ENCODE measurements at places on chromosomes 7 and 10.

- no peak for DNase-seq
Measured at GRCh38 chr10:63103971-63104409, 29.1 kb upstream of the NRBF2 start.

DNA sequence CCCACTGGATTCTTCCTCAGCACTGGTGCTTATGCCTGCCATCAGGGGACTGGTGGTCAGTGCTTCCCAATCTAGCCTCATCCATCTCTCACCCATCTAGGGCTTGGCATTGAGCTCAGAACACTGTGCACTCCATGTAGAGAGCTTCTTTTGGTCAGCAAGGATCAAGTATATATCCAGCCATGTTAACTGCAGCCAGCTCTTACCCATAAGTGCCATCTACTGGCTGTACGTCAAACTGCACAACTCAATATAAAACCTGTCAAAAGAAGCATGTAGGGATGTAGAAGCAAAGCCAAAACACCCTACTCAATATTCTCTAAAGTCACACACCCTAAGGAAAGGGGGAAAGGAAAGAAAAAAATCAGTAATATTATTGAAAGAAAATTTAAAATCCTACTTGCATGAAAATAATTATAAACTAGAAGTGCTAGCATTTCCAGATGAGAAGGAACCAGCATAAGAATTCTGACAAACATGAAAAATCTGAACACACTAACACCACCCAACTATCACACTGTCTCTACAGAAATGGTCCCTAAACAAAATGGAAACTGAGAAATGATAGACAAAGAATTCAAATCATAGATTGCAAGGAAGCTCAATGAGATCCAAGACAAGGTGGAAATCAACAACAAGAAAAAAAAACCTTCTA is 531.1 kb upstream of the STEAP1 start:
- peak; percentile 33 for DNase-seq

DNA sequence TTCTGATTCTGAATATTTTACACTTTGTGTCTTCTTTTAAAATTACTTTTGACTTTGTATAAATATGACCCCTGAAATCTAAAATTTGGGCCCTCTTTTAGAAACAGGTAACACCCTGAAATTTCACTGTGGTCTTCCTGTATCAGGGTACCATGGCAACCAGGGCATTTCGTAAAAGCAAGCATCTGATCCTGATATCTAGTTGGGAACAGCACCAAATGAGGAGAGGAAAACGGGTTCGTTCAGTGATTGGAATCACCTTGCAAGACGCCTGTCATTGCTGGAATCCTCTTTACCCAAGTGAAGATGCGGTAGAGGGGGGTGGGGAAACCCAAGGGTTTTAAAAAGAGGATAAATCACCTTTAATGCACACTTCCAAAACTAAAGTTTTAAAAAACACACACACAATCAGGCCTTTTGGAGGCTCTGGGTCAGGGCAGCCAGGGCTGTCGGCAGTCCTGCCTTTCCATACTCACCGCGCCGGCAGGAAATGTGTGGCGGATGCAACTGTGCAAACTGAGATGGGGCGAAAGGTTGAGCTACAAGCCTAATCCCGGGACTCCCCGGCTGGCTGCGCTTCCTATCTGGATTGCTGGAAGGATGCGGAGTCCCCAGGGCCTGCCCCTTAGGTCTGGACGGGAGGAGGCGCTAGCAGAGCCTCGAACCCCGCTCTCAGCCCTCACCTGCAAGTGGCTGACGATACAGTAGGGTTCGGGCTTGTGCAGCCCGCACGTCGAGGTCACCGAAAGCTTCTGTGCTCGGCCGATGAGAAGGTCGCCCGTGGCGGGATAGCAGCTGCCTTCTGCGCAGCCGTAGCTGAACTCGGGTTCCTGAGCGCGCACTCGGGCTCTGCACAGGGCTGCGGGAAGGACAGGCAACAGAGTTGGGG is 1.8 kb downstream of the LAMB1 start:
- no peak for DNase-seq

DNA sequence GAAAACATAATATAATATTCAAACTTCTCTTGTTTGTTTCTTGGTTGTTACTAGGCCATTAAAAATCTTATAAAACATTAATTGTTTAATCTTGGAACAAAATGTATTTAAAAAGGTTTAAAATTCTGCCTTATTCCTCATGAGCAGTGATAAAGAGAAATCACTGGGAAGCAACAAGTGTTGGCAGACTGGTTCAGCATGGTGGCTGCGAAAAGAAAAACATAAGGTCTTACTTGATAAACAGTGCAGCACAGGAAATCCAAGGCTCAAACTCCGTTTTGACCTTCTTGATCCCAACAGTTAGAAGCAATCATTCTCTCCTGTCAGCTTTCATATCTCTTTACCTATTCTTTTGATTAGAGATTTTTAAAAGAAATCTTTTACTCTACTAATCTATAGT is 530.8 kb downstream of the CNTNAP2 start:
- DNase-seq, result no peak

DNA sequence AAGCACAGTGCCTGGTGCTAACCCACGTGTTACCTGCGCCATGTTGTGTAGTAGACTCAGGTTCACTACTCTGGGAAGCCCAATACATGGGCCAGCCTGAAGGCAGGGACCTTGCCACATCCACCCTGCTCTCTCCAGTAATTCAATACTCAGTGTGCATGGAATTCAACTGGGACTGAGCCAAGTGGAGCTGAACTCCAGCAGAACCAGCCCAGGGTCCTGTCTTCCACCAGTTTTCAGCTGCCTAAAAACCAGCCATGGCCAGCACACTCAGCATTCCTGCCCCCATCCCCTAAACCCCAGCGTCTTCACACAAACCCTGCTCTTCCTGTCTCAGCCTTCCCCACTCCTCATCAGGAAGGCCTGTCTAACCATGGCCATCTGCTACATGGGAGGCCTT is 15.4 kb downstream of the FGF8 start:
- no peak for DNase-seq

DNA sequence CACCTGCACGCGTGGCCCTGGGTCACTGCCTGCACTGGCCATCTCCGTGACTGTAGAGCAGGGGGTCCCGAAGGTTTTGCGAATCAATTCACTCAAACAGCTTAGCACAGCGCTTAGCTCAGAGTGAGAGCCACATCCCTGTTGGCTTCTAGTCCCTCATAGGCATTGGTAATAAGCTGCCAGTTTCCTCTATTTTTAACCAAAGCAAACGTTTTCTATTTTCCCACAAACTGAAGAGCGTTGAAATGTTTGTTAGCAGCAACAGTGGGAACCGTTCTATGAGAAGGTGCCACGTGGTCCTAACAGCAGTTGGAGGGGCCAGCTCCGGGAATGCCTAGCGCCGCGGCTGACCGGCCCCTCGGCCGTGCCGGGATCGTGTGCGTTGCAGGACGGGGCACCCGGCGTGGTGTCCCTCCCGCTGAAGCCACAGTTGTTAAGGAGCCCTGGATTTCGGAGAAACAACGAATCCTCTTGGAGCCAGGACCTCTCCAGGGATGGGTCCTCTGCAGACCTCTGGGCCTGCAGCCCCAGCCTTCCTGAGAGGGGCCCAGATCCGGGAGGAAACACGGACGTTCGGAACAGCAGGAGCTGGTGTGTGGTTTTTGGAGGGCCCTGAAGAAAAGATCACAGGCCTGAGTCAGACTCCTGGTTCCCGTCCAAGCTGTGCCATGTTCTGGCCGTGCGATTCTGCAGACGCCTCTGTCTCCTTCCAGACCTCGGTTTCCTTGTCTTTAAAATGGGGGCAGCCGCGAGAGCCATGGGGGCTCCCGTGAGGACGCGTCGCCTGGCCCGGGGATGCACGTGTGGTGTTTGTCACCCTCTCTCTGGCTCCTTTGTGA is 40.3 kb downstream of the FAM20C start:
- DNase-seq, result no peak

DNA sequence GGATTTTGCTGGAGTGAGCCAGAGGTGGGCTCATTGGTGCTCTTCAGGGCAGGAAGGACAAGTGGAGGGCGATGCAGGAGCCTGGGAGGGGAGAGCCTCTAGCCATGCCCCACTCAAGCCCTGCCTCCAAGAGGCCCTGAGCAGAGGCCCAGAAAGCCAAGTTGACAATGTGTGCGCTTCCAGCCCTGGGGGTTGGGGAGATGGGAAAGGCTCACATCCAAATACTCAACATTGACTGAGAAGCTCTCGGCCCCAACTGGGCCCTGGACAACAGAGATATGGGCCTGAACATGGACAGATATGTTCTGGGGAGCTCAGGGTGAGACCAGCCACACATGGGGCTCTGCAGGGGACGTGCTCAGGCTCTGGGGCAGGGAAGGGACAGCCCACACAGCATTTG is 39.0 kb downstream of the FRMPD2 start:
- no peak for DNase-seq

DNA sequence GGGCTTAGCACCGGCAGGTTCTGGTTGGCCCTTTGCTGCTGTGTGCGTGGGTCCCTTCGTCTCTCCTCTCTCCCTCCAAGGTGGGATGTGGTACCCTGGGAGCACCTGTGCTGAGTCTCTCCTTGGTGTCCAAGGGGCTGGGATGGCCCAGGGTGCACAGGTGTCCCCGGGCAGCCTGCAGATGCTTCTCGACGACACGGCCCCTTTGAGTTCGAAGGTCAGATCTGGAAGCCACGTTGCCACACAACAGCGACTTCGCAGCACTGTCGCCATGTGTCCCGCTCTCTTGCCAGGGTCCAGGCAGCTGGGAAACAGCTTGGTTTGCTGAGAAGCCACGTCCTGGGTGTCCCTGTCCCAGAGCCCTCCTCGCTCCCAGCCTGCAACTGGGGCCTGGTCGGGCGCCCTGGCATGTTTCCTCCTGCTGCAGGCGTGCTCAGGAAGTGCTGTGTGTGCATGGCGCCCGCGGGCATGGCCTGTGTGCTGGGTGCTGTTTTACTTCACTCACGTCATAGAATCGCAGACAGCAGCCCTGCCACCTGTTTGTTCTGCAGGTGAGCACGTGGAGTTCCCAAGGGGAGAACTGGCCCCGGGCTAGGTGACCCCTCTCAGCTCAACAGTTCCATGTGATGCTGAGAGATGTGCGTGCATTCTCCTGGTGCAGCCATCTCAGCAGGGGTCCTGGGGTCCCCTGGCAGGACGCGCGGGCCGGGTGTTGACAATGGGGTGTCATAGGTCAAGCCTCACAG is 70.9 kb downstream of the DNAJB6 start:
- no peak for DNase-seq

- DNase-seq, result no peak
Measured at GRCh38 chr10:95531994-95532399, 29.2 kb downstream of the SORBS1 start.

DNA sequence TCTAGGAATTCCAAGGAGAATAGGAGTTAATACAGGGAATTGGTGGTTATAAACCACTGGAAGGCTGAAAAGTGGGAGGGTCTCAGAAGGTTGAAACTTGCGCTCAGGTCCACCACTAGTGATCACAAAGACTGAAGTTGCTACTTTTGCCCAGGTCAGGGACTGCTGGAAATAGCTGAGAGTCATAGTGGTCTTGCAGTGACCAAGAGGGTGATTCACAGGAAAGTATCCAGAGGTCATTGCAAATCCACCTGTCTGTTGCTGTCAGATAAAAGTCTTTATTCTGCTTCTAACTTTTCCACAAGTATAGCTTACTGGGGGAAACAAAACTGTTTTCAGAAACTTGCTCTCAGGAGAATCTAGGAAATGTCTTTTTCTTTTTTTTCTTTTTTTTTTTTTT is 211.5 kb upstream of the PRSS1 start:
- DNase-seq, result no peak

- DNase-seq, result no peak
Measured at GRCh38 chr10:98458809-98459784, 12.4 kb upstream of the HPS1 start.

- no peak for DNase-seq
Measured at GRCh38 chr7:44064791-44065430, 456 bp downstream of the PGAM2 start.

- DNase-seq, result no peak
Measured at GRCh38 chr10:52775132-52775647, 2.6 kb upstream of the MBL2 start.

GRCh38 chr7:101803203-101804087 is 14.0 kb upstream of the CUX1 start:
- DNase-seq, result no peak

DNA sequence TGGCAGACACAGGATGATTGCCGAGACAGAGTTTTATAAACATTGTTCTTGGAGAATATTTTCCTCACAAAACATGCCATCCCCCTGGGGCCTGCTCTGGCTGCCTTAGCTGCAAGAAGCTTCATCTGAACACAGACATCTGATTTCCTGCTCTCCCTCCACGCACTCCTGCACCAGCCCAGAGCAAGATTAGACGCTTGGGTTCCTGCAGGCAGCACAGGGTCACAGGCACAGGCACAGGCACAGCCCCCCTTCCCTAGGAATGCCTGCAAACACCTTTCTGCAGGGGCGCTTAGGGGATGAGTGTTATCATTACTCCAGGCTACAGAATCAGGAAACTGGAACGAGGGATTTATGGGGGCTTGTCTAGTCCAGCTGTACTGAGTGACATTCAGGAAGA is 450.3 kb downstream of the GRID1 start:
- no peak for DNase-seq

- DNase-seq, result no peak
Measured at GRCh38 chr10:25766687-25767221, 167.3 kb upstream of the MYO3A start.

- DNase-seq, result no peak
Measured at GRCh38 chr10:47360419-47361040, 12.4 kb downstream of the RBP3 start.

GRCh38 chr10:120460776-120461175 is 3.7 kb downstream of the PLPP4 start:
- no peak for DNase-seq

GRCh38 chr10:4181081-4181480 is 396.1 kb upstream of the KLF6 start:
- no peak for DNase-seq

GRCh38 chr7:47951374-47951773 is 3.1 kb upstream of the PKD1L1 start:
- DNase-seq, result no peak

DNA sequence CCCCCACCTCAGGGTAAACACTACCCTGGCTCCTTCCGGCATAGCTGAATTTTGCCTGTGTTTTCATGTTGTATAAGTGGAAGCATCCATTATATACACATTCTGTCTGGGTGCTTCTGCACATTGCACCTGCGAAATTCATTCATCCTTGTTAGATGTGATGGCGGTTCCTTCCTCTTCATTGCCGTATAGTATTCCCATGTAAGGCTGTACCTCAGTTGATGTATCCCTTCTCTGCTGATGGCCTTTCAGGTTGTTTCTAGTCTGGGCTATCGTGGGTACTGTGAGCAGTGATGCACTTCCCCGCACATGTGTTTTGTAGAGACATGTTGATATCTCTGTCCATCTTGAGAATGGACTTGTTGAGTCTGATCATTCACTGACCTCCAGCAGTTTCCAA is 28.9 kb downstream of the ELFN1 start:
- no peak for DNase-seq

DNA sequence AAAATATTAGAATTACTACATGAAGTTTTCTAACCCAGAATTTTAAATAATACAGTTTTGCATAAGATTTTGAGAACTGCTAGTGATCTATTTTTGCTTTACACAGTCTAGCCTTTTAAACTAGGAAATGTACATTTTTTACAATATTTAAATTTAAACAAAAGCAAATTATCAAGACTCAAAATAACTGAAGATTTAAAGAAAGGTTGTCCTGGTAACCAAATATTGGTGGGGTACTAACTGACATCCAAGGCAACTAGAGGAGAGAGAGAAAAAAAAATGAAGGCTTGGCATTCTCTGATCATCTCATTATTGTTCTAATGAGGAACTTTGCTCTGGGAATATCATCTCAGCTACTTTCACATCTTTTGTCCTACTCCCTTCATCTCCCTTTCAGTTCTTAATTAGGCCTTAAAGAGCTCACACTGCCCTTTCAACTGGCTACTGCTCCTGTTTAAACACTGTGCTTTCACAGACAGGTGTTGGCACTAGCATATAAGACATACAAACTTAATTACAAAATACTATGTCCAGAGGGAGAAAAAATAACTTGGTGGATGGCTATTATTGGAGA is 33.7 kb downstream of the RAB11FIP2 start:
- DNase-seq, result no peak

- DNase-seq, result no peak
Measured at GRCh38 chr10:88045656-88046415, 182.4 kb downstream of the PTEN start.
